Nasal cavity respiratory epithelium epithelial cell of viscerocranial mucosa (primary cell): ENCODE measurements at places on chromosomes 2 and 18. TPM values are rescaled to one million over a fixed set of nuclear protein-coding genes. Genes with fewer than 3 reads are reported as not detected.

Gene OSR1
- 0.50 and 1.7 TPM in 2 replicates for total RNA-seq

Gene FER1L5
- under 0.01 TPM in 2 replicates for total RNA-seq

Gene RGPD4
- not detected in 2 replicates for total RNA-seq

Gene CCDC74B
- total RNA-seq, result 0.34 and 1.00 TPM in 2 replicates

Gene CHRNG
- not detected in 2 replicates for total RNA-seq

Gene CCDC148
- 0.34 and 0.71 TPM in 2 replicates for total RNA-seq

Gene DQX1
- 1.0 and 3.9 TPM in 2 replicates for total RNA-seq

Gene ANKRD23
- total RNA-seq, result 0.34 and 1.7 TPM in 2 replicates

Gene ZSWIM2
- not detected in 2 replicates for total RNA-seq

Gene CBLN2
- not detected in 2 replicates for total RNA-seq

Gene FAM237A
- total RNA-seq, result not detected in 2 replicates

Gene CYTIP
- total RNA-seq, result not detected in 2 replicates

Gene CD207
- total RNA-seq, result not detected in 2 replicates

Gene NIF3L1
- total RNA-seq, result 28.1 and 32.1 TPM in 2 replicates

Gene SLC19A3
- total RNA-seq, result under 0.01 and 0.36 TPM in 2 replicates

Gene ARHGAP15
- total RNA-seq, result 0.07 TPM in 1 of 2 replicates, not detected in the other
